SHP77 treated with DMSO at 0.1 percent for 48 hours (cell line): ENCODE measurements at places on chromosomes 7 and 10.
A peak's percentile ranks its signal among the peaks of the same experiment; 100 is the strongest.

GRCh38 chr7:146319629-146320028, 203.0 kb downstream of the CNTNAP2 start:
- peak; percentile 4 for DNase-seq

GRCh38 chr10:100021322-100021721, 11.6 kb upstream of the DNMBP start:
- DNase-seq: no peak

- DNase-seq: peak; percentile 99
These were observed 107.4 kb upstream of the GLCCI1 start for GRCh38 chr7:7861211-7861633.

- no peak for DNase-seq
These were observed at the start of gene HTRA1 for GRCh38 chr10:122461367-122461728. HTRA1 (plus strand) TSS chr10:122461553; CDS start chr10:122461653, 100 bp downstream.

DNA sequence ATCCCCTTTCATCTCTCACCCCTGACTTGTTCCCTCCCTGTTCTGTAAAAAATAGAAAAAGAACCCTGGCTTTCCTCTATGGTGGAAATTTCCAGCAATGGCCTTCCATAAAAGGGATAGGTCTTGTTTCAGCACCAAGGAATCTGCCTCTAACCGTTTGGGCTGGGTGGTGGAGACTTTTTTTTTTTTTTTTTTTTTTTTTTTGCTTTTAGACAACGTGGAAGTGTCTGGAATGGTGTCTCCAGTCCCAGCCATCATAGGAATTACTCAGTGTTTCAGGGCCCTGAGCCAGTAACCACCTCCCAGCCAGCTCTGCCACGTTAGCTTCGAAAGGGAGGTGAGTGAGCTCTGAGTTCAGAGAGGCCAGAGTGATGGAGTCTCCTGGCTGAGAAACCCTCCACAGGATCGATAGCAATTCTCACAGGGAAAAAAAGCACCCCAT, 97.3 kb upstream of the COL1A2 start:
- DNase-seq: no peak

DNA sequence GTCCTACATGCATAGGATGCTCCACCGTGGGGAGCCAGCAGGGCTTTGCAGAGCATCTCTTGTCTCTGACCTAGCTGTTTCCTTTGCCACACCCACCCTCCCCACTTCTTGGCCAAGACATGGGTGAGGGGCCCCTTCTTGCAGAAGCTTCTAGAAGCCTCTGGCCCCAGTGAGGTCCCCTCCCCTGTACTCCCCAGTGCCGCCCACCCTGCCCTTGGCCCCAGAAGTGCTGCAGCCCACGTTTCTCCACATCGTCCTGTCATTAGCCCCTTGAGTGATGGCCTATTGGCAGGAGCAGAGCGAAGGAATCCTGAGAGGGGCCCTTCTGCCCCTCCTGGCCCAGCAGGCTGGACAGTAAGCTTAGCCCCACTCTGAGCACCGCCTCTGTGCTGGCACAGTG, 43.7 kb downstream of the ALOX5 start:
- no peak for DNase-seq

GRCh38 chr7:2471396-2471795, 4.8 kb downstream of the GRIFIN start:
- DNase-seq: peak; percentile 89

GRCh38 chr7:17405786-17406185, 107.3 kb downstream of the AHR start:
- DNase-seq: peak; percentile 91

DNA sequence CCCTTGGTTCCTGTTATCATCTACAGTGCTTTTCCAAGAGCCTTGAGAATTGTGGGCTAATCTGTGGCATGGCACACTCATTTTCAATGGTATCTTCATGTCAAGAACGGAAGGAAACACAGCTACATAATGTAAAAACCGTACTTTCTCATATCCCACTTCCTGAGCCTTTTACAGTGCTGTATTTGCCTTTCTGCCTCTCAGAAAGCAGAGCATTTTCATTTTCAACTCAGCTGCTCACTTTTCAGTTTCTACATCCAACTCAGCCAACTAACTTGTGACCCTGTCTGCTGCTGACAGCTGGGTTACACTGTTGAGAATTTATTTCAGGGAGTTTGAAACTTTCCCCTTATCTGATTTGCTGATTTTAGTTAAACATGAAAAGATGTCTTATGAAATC, 875.8 kb upstream of the KCND2 start:
- DNase-seq: no peak

GRCh38 chr7:101688183-101688831, 59.2 kb upstream of the MYL10 start:
- peak; percentile 11 for DNase-seq

- DNase-seq: no peak
These were observed 49.2 kb downstream of the CUL2 start for GRCh38 chr10:35040760-35041501.

- no peak for DNase-seq
These were observed 2.8 kb upstream of the DENND11 start for GRCh38 chr7:141704741-141705140.

GRCh38 chr10:108064746-108065260, 900.3 kb upstream of the SORCS1 start:
- DNase-seq: no peak

GRCh38 chr10:33355274-33355673, 20.8 kb upstream of the NRP1 start:
- DNase-seq: no peak

DNA sequence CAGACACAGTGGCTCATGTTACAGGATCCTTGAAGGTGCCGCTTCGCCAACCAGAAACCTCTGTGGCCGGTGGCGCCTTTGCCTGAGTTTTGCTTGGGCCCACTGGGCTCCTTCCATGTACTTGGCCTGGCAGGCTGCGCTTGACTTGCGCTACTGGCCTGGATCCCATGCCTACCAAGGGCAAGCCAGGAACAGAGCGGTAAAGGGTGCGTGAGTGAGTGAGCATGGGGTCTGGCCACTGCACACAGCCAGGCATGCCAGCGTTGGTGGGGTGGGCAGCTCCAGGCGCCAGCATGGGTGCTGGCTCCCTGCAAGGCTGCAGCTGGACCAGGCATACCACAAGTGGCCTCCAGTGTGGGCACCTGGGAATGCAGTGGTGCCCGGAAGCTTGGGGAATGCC, 16.3 kb upstream of the TSPAN15 start:
- no peak for DNase-seq

DNA sequence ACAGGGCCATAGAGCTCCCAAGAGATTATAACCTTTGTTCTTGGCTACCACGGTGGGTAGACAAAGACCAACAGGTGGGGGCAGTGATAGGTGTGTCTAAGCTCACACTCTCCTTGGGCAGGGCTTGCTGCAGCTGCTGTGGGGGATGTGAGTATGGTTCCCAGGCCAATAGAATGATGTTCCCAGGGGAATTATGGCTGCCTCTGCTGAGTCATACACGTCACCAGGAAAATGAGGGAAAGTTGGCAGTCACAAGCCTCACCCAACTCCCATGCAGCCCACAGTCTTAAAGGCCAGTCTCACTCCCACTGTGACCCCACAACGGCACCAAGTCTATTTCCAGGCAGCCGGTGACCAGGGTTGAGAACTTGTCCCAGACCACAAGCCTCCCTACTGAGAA, 453.4 kb upstream of the PODXL start:
- DNase-seq: no peak

DNA sequence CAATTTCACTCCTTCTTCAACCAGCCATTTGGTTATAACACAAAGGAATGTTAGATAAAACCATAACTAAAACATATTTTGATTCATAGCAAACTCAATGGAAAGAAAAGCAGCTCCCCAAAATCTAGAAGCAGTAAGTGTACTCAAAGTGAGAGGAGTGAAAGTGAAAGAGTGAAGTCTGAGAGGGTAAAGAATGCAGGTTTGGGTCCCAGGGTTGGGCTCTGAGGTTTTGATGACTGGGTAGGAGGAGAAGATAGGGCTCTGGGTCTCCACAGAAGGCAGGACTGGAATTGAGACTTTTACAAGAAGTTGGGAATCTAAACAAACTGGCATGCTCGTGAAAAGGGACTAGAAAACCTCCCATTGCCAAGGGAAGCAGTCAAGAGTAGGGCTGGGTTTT, 85.4 kb upstream of the RSU1 start:
- DNase-seq: no peak

- no peak for DNase-seq
These were observed 370.2 kb downstream of the ARL4A start for GRCh38 chr7:13057462-13058200.

DNA sequence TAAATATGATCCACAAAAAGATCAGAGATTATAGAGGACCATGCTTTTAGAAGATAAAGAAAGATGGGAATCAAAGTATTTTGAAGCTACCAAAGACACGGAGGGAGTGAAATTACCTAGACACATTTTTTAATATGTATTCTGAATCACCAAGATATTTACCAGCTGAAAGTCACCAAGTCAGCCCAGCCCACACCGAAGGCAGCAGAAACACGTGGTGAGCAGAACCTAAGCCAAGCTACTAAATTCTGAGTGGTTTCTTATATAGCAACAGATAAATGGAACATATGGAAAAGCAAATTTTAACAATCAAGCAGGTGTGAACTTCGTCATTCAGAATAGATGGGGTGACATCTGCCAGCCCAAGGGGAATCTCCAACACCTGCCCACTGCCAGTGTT, 134.7 kb upstream of the AKR1E2 start:
- DNase-seq: no peak

GRCh38 chr7:137539111-137539715, 195.7 kb upstream of the PTN start:
- DNase-seq: no peak

- DNase-seq: no peak
These were observed 2.2 kb upstream of the VSTM4 start for GRCh38 chr10:49117376-49118070.

GRCh38 chr10:133438711-133439273, 14.4 kb upstream of the SPRN start:
- DNase-seq: peak; percentile 24

DNA sequence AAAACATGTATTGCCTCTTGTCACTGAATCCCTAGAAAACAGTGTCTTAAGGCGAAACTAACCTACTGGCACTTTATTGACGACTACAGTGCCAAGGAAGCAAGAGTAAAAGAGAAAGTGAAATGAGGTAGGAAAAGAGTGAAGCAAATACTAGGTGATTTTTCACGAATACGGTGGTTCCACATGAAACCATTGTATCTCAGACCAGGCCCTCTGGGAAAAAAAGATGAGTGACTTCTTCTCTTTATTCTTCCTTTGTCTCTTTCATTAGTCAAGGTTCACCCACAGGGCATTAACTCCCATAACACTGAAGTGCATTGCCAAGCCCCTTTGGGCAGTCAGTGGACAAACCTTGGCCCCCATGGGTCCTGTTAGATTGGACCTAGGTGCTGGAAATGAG, 16.2 kb upstream of the MACC1 start:
- DNase-seq: no peak

DNA sequence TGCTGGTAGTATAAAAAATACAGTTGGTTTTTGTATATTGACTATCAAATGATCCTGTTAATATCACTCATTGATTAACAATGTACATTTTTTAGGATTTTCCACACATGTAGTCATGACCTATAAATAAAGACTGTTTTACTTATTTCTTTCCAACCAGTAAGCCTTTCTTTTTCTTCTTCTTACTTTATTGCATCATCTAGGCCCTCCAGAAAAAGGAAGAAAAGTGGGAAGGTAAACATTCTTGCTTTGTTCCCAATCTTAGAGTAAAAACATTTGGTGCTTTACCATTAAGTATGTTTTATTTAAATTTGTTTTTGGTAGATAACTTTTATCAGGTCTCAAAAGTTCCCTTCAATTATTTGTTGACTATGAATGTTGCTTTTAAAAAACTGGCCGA, 47.1 kb upstream of the CCNY start:
- DNase-seq: no peak

GRCh38 chr7:18974803-18975202, 142.6 kb downstream of the TWIST1 start:
- DNase-seq: no peak

DNA sequence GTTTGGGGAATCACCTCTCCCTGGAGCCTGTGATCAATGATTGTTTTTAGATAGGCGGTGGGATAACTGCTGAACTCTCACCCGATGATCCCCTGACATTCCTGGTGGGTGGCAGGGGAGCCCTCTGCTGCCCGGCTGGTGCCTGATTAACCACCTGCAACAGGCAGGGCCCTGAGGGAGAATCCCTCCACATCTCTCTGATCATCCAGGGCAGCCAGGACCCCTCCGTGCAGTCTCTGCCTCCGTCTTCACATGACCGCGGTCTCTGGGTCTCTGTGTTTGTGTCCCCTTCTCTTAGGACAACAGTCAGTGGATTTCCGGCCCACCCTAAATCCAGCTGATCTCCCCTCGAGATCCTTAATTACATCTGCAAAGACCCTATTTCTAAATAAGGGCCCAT, 17.4 kb downstream of the CALML5 start:
- DNase-seq: no peak

- no peak for DNase-seq
These were observed 55.4 kb downstream of the MKI67 start for GRCh38 chr10:128070721-128071416.

GRCh38 chr7:141042222-141043193, 27.8 kb upstream of the MRPS33 start:
- no peak for DNase-seq

DNA sequence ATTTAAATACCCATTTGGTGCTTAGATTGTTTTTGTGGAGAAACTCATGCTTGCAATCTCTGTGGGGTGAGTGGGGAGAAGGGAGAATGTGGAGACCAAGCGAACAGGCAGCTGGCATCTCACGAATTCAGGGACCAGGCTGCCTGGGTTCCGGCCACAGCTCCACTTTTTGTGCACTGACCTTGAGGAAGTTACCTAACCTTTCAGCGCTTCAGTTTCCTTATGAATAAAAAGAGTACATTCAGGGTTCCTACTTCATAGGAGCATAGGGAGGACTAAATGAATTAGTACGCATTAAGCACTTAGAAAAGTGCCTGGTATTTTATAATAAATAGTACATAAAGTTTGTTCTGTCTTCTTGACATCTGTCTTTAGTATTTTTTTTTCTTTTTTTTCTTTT, 72.5 kb downstream of the PRTFDC1 start:
- no peak for DNase-seq

GRCh38 chr7:129804890-129805719, 147.7 kb downstream of the UBE2H start:
- no peak for DNase-seq

DNA sequence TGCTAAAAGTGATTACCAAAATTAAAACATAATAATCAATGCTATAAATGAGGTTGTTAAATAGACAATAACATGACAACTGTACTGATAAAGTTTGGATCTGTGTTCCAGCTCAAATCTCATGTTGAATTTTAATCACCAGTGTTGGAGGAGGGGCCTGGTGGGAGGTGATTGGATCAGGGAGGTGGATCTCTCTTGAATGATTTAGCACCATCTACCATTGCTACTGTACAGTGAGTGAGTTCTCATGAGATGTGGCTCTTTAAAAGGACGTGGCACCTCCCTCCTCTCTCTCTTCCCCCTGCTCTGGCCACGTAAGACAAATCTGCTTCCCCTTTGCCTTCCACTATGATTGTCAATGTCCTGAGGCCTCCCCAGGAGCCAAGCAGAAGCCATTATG, 77.5 kb downstream of the HTR5A start:
- DNase-seq: no peak

DNA sequence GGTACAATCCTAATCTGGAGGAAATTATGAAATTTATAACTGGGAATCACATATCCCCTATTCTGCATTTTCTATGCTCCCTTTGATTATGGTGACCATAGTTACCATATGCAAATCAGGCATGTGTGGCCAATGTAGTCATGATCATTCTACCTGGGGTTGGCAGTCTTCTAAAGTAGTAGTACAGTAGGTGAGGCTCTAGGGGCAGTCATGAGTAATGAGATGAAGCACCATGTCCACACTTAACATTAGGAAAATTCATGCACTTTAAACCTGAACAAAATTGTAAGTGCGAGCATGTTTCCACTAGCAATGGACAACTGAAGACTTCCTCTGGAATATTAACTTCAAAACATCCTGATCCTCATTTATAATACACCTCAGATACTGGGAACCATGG, 545.9 kb downstream of the SUGCT start:
- DNase-seq: no peak
